ENCODE measurements at places on chromosomes 2 and 18. TPM values are rescaled to one million over a fixed set of nuclear protein-coding genes. Genes with fewer than 3 reads are reported as not detected.

The ASXL3 gene
- total RNA-seq = 0.32 TPM

The MYCN gene
- 0.65 TPM for total RNA-seq

The ZNF385B gene
- total RNA-seq = not detected

The DES gene
- total RNA-seq = 1.2 TPM

The CD8A gene
- total RNA-seq = not detected

The CPO gene
- not detected for total RNA-seq

The CRIM1 gene
- 744 TPM for total RNA-seq

The MSTN gene
- total RNA-seq = not detected

The C2orf74 gene
- 1.7 TPM for total RNA-seq

The ANKRD30B gene
- not detected for total RNA-seq

The E2F6 gene
- 14.6 TPM for total RNA-seq

The HOXD3 gene
- 4.2 TPM for total RNA-seq

The GPBAR1 gene
- total RNA-seq = 0.15 TPM
